ENCODE measurements at places on chromosomes 5 and 9.
A peak's percentile ranks its signal among the peaks of the same experiment; 100 is the strongest.

GRCh38 chr5:42951293-42951840 is 88.8 kb downstream of the ANXA2R start:
- no peak for DNase-seq

GRCh38 chr9:37292896-37293295 is 129.6 kb upstream of the GRHPR start:
- DNase-seq, result no peak

DNA sequence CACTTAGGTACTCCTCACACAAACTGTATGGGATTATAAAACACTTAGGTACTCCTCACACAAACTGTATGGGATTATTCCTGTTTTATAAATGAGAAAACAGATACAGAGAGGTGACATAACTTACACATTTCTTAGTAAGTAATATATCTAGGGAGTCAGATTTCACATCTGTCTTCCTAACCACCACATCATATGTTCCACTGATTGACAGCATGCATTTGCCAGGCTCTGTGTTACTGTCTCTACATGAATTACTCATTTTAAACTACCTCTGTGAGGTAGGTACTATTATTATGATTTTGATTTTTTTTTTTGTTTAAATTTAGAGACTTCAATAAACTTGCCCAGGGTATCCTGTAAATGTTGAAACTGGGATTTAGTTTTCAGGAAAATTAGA is 232.7 kb downstream of the CCDC171 start:
- DNase-seq, result no peak

DNA sequence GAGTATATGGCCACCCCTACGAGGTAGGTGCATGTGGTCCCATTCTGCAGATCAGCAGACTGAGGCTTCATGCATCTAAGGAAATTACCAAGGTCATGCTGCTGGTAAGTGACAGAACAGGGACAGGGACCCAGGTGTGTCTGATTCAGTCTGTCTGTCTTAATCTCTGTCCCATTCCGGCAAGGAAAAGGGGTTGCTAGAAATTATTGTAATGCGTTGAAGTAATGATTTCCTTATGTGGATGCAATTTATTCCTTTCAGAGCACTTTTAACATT is 76.8 kb downstream of the AMBP start:
- no peak for DNase-seq

DNA sequence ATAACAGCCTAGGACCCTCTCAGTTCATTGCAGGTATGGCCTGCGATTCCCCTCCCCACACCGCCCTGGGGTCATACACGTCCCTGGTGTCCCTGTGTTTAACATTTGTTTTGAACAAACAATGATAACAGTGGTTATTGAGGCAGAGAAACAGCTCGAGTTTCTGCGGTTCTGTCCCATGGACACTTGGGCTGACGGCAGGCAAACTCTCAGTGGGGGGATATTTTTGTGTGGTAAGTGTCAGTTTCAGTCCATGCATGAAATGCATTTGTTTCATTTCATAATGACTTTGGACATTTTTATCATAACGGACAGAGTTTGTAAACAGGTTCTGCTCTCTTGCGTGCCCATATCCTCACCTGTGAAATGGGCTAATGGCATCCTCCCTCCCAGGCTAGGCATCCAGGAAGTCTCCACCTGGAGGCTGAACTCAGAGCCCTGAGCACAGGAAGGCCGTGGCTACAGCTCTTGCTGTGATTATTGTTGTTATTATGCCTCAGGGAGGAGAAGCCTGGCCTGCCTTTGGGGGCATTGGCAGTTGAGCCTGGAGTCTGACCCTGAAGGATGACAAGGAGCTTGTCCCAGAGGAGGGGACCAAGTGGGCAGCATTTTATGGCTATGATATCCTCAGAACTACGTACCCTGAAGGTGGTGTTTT is 190.9 kb downstream of the GADD45G start:
- DNase-seq, result no peak

DNA sequence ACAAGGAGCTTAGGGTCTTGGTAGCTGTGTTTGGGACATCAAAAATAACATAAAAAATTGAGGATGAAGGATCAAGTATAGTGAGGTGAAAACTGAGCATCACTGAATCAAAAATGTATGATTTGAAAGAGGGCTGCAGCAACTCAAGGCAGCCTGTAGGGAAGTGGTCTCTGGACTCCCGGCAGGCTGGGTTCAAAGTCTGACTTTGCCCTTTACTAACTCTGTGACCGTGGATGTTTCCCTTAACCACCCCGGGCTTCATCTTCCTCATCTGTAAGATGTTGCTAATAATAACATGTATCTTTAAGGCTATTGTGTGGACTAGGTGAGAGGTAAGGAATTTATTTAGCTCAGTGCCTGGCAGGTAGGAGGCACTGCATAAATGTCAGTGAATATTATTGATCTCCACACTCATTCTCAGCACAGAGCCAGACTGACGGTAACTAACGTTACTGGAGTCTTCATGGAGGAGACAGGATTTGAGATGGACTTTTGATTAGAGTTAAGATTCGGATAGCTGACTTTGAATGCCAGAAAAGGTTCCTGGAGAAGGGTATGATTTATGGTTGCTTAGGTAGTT is 367.3 kb downstream of the NDUFS4 start:
- no peak for DNase-seq

- no peak for DNase-seq
These were observed 149.9 kb upstream of the RUSC2 start for GRCh38 chr9:35340046-35340445.

DNA sequence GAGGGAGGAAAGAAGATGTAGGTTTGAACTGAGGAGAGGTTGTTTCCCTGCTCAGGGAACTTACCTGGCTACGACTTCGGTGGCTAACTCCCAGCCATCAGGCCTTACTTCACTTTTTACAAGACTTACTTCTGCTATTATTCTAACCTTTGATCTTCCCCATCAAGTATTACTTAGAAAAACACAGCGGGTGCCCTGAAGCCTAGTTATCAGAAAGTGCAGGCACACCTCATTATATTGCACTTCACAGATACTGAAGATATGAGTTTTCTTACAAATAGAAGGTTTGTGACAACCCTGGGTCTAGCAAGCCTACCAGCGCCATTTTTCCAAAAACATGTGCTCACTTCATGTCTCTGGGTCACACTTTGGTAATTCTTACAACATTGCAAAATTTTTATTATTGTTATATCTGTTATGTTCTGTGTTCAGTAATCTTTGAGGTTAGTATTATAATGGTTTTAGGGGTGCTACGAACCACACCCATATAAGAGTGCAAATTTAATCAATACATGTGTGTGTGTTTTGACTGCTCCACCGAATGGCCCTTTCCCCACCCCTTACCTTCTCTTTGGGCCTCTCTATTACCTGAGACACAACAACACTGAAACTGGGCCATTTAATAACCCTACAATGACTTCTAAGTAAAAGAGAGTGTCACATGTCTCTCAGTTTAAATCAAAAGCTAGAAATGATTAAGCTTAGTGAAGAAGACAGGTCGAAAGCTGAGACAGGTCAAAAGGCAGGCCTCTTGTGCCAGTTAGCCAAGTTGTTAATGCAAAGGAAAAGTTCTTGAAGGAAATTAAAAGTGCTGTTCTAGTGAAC is 2102.7 kb upstream of the WWC1 start:
- no peak for DNase-seq

- no peak for DNase-seq
These were observed 825 bp upstream of the PCAT7 start for GRCh38 chr9:94554078-94554438.

GRCh38 chr5:147515269-147515668 is 5.4 kb upstream of the DPYSL3 start:
- no peak for DNase-seq

DNA sequence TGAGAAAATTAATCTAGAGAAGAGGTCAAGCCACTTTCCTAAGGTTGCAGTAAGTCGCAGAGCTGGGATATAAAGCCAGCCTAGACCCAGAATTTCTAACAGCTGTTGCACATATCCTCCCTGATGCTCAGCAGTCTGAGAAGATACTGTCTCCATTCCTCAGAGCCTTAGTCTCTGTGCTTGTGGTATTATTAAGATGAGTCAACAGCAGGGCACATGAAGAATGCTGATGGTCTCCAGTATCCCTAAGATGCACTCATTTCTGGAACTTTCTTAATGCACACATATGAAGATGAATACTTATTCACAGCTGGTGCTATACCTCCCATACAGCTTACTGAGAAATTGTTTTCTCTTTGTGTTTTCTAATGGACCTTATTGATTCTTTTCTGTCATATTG is 32.5 kb downstream of the SGCD start:
- DNase-seq, result peak; percentile 81

DNA sequence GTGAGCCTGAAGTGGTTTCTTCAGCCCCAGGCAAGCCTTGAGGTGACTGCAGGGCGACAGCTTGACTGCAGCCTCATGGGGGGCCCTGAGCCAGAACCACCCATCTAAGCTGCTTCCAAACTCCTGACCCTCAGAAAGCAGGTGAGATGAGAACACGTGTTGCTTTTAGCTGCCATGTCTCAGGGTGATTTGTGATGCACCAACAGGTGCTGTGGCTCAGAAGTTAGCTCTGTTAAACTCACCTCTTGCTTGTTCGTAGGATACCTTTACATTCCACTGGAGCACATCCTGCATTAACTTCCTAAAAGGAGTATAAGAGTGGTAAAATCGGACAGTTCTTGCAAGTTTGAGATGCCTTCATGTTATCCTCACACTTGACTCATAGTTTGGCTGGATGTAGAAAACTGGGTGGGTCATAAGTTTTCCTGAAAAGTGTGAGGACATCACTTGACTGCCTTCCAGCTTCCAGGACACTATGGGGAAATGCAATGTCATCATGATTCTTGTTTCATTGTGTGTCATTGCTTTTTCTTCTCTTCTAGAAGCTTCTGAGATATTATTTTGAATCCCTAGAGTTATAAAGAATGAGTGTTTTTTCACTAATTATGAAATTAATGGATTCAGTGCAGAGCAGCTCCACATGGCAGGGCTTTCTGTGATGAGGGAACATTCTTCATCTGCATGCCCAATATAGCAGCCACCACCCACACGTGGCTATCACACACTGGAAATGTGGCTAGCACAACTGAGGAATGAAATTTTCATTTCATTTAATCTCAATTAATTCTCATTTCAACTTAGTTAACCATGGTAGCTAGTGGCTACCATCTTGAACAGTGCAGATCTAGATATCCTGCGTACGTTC is 92.3 kb downstream of the HSD17B3 start:
- peak; percentile 80 for DNase-seq

- no peak for DNase-seq
These were observed 56.3 kb upstream of the SPATA31E1 start for GRCh38 chr9:87826331-87826730.

GRCh38 chr5:180082633-180083420 is 11.3 kb upstream of the RNF130 start:
- no peak for DNase-seq

GRCh38 chr9:37776328-37776727 is 8.5 kb downstream of the EXOSC3 start:
- peak; percentile 18 for DNase-seq

- no peak for DNase-seq
These were observed 21.5 kb upstream of the PRDM12 start for GRCh38 chr9:130642926-130643325.

GRCh38 chr5:148378670-148379069 is 5.1 kb upstream of the FBXO38 start:
- DNase-seq, result no peak

DNA sequence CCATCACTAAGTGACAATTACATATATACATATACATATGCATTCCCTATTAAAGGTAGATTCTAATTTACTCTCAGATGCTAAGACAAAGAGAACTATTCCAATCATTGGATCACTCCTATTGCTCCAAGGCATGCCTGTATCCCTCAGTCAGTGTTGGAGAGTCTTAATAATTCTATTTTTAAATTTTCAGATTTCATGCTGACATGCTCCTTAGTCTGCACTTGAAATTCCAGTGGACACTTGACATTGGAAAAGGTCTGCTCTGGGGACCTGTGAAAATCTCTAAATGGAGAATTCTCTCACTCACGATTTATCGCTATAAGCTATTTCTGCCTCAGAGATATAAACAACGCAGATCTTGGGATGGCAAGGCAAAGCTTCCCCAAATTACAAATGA is 3.9 kb upstream of the FUBP3 start:
- no peak for DNase-seq

DNA sequence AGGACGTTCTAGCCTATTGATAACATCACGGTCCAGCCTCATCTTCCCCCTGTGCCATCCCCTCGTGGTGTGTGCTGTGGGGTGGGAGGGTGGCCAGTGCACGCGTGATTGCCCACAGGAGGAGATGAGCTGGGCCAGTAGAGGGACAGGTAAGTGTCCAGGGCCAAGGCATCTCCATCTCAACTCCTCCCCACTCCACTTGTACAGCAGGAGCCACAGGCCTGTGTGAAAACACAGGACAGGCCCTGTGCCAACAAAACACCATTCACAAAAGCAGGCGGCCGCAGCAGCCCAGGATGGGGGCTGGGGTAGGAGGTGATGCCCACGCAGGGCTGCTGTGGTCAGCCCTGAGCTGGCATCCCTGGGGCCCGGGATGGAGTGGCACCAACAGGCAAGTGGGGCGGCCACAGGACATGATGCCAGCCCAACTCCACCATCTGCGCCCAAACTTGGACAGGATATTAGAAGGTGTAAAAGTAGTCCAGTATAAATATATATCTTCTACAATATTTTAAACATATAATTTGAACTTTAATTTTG is 32.6 kb downstream of the TPPP start:
- DNase-seq, result no peak

- DNase-seq, result no peak
These were observed 180.9 kb downstream of the MED10 start for GRCh38 chr5:6197427-6197826.

DNA sequence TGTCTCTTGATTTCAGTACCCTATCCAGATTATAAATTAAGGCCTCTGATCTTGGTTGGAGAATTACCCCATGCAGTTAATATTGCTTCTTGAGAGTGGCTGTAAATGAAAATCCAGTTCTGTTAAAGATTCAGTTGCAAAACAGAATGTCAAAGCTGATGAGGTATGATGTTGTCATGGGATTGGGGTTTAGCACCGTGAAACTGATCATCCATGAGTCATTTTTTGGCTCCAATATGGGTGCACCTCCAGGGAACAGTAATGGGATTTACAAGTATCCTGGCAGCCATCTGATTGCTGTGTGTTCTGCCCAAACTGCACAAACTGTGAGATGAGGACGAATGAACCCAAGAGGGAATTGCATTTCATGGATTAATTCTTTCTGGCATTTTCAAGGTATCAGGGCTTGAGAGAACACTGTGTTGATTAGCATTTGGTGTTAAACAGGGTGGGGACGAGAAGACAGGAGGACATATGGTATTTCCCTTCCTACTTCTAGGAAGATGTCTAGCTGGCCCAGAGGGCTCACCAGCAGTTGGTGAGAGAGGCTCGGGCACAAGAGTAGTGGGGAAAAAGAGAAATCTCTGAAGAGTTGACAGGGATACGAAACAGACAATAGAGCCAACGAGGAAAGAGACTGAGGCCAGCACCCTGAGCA is 214.7 kb downstream of the GAS1 start:
- peak; percentile 73 for DNase-seq

DNA sequence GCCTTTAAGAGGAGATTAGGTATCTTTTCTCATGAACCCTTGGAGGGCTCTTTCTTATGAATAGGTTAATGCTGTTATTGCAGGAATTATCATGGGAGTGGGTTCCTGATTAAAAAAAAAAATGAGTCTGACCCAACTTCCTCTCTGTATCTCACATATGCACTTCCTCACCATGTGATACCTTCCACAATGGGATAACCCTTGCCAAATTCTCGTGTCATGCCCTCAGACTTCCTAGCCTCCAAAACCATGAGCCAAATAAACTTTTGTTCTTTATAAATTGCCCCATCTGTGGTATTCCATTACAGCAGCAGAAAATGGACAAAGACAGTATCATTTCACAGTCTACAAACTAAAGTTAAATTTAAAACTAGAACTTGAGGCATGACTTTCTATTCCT is 1.0 kb downstream of the OR1B1 start:
- no peak for DNase-seq

All from AG20443 (cell line).